ENCODE measurements at places on chromosomes 6 and 20.

GRCh38 chr20:23187751-23188150, 101.6 kb upstream of the CD93 start:
- DNase-seq: no peak

DNA sequence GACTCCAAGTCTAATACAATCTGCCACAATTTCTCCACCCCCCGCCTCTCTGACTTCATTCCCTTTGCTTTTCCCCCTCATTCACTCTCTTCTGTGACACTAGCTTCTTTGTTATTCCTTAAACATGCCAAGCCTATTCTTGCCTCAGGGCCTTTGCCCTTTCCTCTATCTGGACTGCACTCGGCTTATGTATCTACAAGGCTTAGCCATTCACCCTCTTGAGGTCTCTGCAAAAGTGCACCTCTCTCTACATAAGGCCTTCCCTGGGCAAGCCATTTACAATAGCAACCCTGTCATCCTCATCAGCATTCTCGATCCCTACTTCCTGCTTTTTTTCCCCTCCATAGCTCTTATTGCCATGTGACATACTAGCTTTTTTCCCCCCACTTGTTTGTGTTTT, 168.9 kb downstream of the PDSS2 start:
- DNase-seq: no peak

- no peak for DNase-seq
These were observed 152.9 kb upstream of the COL21A1 start for GRCh38 chr6:56400273-56400672.

DNA sequence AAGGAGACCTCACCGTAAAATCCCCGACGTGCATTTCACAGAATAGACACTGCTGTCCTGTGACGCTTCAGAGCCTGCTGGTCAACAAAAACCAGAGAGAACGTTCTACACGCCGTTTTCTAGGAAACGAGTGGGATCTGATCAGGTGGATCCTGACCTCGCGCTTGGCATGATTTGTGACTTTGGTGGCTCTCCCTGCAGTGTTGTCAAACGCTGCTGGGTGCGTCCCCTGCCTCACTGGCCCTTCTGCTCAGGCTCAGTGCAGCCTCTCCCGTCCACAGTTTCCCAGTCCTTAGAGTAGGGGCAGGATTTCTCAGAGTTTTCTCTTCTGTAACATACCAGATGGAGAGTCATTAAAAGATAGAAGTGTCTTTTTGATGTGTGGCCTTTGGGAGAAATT, 27.6 kb upstream of the IRF4 start:
- DNase-seq: no peak

- DNase-seq: no peak
These were observed 20.8 kb downstream of the MOXD1 start for GRCh38 chr6:132380358-132381029.
